SIG-M5 (cell line): ENCODE measurements at places on chromosomes 2 and 18.

DNA sequence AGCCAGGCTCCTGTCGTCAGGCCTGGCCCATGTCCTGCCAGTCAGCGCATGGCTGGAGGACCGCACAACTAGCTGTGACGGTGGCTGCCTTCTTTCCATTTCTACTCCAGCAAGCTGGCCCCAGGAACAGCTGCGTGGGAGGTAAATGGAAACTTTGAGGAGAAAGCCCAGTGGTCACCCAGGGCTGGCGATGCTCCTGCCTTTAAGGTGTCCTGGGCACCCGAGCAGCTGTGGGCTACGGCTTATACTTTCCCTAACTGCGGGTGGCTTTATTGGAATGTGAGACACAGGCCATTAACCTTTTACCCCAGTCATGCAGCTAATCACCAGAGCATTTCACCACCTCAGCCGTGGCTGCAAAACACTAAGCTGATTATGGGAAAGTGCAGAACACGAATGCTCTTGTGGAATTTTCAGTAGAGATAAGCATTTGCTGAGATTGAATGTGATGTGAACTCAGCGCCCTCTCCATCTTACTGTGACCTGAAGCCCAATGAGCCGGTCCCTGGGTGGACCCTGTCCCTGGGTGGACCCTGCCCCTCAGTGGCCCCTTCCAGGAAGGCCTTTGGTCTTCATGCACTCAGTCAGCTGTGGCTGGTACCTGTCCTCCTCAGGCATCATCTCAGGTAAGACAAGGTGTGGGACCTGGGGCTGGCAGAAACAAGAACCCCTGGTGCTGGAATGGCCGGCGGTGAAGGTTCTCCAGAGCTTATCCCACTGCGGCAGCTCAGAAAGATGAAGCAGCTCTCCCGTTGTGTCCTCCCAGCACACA, 275.4 kb upstream of the HS6ST1 start:
- no peak for DNase-seq

DNA sequence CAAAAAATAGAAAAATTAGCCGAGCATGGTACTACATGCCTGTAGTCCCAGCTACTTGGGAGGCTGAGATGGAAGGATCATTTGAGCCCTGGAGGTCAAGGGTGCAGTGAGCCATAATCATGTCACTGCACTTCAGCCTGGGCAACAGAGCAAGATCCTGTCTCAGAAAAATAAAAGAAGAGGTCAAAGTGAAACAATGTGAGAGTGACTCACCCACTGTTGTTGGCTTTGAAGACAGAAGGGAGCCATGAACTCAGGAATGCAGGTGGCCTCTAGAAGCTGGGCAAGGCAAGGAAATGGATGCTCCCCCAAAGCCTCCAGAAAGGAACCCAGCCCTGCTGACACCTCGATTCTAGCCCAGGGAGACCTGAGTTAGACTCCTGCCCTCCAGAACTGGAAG, 3.7 kb upstream of the TMEM214 start:
- DNase-seq = no peak

DNA sequence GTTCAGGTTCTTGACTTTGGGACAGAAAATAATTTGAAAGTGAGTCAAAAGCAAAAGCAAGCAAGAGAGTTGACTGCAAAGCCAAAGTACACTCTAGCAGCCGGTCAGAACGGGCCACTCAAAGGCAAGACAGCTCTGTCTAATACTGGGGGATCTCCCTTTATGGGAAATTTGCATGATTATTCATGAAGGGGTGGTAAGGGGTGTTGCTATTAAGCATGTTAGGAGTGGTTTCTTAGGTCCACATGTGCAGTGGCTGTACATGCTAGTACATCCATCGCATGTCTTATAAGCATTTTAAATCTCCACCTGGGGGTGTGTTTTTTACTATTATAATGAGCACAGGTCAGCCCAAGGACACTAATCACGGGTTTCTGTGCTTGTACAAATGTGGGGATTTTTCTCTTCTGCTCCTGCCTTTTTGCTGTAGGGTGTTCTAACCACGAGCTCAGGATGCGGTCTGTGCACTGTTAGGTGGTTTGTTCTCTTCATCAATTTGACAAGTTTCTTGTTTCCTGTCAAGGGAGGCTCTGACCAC, 60.2 kb upstream of the SPP2 start:
- DNase-seq = no peak

DNA sequence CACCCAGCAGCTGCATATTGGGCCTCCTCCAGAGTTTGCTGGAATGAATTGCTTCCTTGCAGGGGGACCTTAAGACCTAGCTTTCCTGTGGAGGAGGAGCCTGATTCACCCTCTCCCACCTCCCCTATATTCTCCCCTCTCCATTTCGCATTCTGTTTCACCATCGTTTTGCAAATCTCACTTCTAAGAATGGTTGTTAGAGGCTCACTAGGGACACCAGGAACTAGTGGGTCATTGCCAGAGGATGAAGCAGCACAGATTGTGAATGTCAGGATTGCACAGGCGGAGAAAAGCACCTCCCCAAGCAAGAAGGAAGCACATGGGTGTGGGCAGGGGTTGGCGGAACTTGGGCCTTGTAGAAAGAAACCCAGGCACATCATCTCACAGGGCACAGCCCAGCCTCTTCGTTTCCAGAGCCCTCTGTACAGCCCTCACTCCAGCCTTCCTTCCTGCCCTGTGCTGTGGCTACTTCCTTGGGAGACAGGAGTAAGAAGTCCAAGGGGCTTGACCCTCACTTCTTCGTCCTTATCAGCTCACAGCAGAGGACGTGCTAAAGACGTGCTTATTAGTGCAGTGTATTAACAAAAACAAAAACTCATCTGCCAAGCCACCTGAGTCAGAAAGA, 63.4 kb downstream of the TACR1 start:
- DNase-seq = no peak

DNA sequence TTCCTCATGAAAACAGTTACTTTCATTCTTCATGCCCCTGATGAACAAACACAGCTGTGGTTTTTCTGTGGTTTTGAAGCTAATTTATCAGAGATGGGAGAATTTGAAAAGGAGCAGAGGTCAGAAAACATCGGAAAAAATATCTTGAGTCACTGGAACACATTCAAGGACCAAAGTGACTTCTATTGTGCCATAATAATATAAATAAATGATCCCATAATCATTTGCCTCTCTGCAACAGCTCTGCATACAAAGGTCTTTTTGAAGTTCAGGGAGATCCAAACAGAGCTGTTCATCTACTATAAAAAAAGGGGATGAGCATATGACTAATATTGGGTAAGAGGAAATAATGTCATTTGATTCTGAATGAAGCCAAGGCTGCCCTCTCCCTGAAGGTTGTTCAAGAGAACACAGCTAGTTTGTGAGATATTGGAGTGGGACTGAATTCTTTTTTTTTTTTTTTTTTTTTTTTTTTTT, 201.3 kb upstream of the GALNT5 start:
- DNase-seq = no peak

GRCh38 chr2:86512034-86512433, 51.2 kb downstream of the CHMP3 start:
- no peak for DNase-seq

DNA sequence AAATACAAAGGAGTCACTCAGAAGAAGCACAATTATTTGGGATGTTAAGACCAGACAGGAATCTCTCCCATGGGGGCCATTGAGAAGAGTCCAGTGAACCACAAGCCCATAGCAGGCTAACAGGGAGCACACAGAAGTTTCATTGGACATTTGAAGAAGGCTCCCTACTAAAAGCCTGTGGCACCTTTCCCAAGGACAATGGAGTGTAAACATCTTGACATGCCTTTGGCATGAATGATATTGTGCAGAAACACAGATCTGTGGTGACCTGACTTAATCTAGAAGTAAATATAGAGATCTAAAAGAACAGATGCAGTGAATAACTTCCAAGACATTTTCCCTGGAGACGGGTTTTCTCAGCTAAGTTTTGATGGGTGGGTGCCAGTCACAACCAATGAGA, 221.5 kb downstream of the EPHA4 start:
- DNase-seq = no peak

DNA sequence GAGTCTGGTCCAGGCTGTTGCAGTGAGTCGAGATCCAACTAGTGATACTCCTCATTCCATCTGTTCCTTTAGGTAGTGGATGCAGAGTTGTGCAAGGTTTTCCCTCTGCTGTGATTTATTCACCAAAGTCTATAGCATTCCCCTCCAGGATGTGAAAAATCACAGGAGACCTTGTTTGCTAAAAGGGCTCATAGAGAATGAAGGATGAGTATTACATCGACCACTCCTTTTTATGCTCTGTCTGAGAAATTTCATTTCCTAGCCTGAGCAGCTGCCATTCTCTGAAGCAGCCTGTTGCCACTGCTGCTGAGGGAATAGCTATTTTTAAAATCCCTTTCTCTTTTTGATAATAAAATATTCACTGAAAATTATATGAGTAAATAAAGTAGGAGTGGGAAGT, 134.1 kb upstream of the LRRTM1 start:
- no peak for DNase-seq
